ENCODE measurements at places on chromosomes 5 and 9.

DNA sequence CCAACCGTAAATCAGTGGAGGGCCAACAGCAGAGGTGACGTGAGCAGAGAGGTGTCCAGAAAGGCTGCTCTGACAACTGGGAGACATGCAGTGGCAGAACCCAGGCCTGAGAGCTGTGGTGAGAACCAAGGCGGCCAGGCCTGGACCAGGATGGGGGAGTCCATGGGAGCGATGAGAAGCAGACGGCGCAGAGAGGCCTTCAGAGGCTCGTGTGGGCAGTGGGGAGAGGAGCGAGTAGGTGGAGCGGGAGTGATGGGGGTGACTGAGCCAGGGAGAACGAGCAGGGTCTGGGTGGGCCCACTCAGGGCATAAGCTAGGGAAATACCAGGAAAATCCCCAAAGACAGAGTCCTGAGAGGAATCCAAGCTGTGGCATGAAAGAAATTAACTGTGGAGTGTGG, 7.9 kb upstream of the IL3 start:
- no peak for DNase-seq

- DNase-seq, result no peak
These were observed 525.1 kb downstream of the TAF11L14 start for GRCh38 chr5:18159331-18159730.

GRCh38 chr5:163670036-163670435, 164.6 kb downstream of the MAT2B start:
- no peak for DNase-seq

DNA sequence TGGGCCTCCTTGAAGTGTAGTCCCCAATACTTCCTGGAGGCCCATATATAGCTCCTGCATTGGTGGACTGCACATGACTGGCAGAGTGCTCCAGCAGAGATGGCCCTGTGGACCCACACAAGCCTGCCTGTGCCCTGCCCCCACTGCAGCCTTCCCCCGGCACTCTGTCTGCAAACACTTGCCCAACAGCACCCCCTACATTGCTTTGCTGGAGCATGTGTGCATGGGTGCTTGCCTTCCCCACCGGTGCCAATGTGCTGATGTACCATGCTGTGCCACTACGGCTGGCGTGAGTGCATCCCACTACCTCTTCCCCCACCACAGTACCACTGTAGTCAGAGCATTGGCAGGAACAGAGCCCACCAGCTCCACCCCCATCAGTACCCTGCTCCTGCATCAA, 563.6 kb upstream of the CTNND2 start:
- DNase-seq, result no peak

DNA sequence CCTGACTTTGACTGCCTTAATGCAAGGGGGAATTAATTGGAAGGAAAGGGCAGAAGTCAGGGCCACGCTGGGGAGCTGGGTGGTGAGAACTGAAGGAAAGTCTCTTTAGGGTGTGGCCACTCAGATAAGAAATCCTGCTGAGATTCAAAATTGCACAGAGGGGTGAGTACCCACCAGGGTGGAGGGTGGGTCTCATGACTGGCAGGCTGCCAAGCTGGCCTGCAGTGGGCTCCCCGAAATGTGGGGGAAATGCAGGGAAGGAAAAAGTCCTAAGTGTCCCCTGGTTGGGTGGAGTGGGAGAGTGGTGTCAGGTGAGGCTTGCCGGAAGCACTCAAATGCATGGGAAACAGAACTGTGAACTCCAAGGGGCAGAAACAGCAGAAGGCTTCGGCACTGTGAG, 24.1 kb downstream of the TSPAN17 start:
- no peak for DNase-seq

Data from HS-27A (cell line).